ENCODE measurements at places on chromosomes 16 and 17.

GRCh38 chr16:68528233-68528632, 10.9 kb upstream of the ZFP90 start:
- DNase-seq: no peak

GRCh38 chr17:77856551-77857305, 101.8 kb upstream of the TNRC6C start:
- DNase-seq: no peak

DNA sequence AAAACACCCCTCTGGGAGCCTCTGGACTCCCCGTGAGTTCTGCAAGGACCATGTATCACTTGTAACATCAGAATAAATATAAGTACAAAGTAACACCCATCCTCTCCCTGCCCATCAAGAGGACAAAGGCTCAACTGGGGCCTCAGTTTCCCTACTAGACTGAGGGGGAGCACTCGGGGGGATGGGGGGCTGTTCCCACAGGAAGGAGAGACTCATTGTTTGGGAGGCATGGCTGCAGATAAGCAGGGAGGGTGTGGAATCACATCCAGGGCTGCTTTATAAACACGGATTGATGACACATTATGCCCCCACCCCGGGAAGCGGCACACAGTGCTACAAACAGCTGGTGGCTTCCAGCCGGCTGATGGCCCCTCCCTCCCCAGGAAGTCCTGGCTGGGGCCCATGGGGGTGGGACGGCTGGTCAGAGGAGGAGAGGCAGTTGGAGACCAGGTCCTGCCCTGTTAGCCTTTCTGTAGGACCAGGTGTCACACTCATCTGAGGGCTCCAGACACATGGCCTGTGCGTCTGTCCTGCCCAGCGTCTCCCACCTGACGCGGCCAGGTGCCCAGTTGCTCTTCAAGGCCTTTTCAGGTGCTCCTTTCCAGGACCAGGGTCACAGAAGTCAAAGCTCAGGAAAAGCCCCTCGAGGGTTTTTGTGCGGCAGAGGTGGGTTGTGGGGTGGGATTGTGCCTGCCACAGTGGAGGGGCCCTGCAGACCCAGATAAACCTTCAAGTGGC, 1.3 kb upstream of the MPG start:
- no peak for DNase-seq

DNA sequence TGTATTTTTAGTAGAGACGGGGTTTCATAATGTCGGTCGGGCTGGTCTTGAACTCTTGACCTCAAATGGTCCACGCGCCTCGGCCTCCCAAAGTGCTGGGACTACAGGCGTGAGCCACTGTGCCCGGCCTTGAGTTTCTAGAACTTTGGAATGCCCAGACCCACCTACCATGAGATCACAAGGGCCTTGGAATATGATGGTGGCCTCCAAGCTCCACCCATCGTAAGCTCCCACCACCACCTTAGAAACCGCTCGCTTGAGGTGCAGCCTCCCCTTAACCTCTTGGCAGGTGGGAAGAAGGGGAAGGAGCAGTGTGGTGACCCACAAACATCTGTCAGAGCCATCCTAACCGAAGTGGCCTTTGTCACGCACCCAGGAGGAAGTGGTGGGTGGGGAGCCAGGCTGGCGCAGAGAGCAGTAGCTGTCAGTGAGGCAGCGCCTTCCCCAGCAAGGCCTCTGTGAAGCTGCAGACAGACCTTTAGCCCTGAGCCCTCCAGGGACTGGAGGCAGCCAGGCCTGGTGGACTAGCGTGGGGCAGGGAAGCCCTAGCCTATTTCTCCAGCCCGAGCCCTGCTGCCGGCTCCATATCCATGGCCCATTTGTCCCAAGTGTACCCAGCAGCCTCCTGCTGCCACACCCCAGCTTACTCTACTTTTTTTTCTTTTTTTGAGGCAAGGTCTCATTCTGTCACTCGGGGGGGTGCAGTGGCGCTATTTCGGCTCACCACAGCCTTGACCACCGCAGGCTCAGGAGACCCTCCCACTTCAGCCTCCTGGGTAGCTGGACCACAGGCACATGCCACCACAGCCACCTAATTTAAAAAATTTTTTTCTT, 13.1 kb upstream of the SEPHS2 start:
- DNase-seq: peak; percentile 84

- DNase-seq: no peak
These were observed 68.8 kb downstream of the GPR139 start for GRCh38 chr16:20004931-20005330.
